Urinary bladder (tissue), 4 donors: ENCODE measurements at places on chromosomes 11 and 22. TPM values are rescaled to one million over a fixed set of nuclear protein-coding genes. Genes with fewer than 3 reads are reported as not detected.

DNA sequence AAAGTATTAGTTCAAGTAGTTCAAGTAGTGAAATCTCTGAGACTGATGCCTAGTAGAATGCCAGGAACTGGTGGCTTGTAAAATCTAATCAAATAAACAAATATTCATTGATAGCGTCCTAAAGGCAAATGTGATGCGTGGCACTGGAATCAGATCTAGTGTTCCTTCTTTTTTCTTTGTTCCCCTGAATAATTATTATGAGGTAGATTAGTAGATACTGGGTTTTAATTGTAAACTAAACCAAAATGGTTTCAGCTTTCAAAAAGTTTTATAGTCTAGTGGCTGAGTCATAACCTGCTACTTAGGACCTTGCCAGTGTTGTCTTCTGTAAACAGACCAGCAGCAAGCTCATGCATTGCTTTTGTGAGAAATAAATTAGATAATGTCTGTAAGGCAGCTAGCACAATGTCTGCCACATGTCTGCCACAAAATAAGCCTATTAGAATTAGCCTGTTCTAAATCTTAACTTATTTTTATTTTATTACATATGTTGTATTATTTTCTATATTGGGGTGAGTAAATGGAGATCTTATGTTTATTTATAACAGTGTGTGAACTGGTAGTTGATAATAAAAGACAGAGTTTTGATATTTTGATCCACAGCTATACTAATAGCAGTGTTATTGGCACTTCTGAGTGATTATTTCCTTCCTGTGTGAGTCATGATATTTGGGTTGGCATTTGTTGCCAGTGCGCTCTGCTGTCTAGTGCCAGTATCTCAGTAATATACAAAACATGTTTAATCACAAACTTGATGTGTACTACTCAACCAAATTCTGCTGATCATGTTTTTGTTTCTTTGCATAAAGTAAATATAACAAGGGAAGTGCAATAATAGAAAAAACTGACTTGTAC is 135.7 kb downstream of the TMEM135 start:
- no peak for DNase-seq

Gene OR5P2
- not detected for polyA plus RNA-seq

DNA sequence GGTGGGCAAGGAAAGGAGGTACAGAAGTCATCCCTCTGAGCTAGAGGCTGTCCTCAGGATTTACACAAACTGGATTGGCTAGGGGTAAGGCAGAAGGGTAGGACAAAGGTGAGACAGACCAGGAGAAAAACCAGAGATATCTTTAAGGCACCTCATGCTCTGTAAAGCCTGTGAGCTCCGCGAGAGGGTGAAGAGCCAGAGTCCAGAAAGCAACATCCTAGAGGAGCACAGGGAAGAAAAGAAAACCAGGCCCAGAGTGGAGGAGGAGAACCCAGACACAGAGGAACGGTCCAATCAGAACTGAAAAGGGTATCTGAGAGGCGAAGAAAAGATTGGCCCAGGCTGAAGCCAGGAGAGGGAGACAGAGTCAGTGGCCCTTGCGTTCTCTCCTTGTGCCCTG is 5.1 kb downstream of the SLC37A4 start:
- no peak for DNase-seq

Gene APBB1
- 68.7 TPM for polyA plus RNA-seq

DNA sequence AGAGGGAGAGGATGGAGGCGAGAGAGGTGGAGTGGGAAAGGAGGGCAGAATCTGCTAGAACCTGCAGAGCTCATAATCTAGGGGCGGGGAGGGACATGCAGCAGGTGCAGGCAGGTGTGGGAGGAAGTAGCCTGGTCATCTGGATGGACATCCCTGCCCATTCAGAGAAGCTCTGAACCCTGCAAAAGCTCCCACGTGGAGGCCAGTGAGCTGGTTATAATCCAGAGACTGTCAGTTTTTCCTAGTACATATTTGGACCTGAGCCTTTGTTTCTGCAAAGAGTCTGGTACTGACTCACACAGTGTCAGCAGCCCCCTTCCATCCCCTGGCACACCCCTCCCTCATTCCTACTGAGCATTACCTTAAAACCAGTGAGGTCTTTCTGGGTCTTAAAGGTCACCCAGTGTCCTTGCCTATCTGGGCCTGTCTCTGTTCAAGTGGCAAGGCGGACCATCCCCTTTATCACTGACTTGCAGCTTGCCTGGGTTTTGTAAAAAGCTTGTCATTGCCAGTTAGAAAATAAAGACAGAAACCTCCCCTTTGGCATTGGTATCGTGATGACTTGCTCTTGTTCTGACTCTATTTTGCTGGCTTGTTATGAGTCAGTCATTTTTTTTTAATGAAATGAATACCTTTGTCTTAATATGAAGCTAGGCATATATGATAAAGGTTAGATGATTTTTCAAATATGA is 26.1 kb downstream of the PTPRJ start:
- DNase-seq = no peak

Gene NLRP14
- polyA plus RNA-seq = 0.01 TPM

DNA sequence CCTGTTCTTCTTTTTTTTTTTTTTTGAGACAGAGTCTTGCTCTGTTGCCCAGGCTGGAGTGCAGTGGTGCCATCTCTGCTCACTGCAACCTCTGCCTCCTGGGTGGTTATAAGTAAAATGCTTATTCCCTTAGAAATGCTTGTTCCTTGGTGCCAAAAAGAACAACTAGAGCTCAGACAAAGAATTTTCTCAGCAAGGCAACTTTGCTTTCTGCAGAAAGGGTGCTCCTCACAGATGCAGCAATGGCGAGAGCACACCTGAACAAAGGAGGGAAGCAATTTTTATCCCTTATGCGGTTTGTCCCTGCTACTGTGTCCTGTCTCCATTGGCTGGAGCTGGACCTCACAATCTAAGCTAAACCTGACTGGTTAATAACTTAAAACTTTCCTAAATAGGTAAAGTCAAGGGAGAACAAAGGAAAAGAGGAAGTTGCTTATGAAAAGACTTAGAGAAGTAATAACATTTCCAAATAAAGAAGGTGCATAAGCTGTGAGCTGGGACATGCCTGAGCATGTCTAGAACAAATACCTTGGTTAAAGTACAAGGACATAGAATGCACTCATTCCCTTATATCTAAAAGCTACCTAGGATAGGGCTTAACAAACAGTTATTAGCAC is 90.0 kb upstream of the PRR5 start:
- DNase-seq = no peak

- no peak for DNase-seq
Measured at GRCh38 chr11:114059984-114060391, 477 bp downstream of the ZBTB16 start.

- no peak for DNase-seq
Measured at GRCh38 chr11:23112987-23113886, 253.0 kb upstream of the CCDC179 start.

GRCh38 chr11:87281496-87281895 is 243.8 kb downstream of the TMEM135 start:
- DNase-seq = peak; percentile 59

DNA sequence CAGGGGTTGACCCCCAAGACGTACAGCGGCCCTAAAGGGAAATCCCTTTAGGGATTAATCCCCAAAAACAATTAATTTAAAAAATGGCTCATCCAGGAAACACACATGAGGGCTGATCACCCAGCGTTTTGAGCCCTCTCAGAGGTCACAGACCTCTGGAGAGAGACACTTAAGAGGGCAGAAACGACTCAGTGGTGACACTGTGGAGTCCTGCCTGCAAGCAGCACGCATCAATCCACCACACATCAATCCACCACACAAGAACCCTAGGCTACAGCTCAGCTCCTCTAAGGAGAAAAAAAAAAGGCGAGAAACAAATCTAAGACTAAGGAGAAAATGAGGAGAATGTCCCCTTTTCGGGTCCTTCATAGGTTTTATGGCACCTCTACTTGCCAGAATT is 12.5 kb upstream of the SELENOH start:
- no peak for DNase-seq

- DNase-seq = no peak
Measured at GRCh38 chr11:26344647-26345046, 12.7 kb downstream of the ANO3 start.

Gene GP1BB
- 2.2 TPM for polyA plus RNA-seq

Gene POU2F3
- polyA plus RNA-seq = 0.44 TPM

GRCh38 chr22:25475257-25476022 is 89.0 kb upstream of the GRK3 start:
- peak; percentile 91 for DNase-seq

DNA sequence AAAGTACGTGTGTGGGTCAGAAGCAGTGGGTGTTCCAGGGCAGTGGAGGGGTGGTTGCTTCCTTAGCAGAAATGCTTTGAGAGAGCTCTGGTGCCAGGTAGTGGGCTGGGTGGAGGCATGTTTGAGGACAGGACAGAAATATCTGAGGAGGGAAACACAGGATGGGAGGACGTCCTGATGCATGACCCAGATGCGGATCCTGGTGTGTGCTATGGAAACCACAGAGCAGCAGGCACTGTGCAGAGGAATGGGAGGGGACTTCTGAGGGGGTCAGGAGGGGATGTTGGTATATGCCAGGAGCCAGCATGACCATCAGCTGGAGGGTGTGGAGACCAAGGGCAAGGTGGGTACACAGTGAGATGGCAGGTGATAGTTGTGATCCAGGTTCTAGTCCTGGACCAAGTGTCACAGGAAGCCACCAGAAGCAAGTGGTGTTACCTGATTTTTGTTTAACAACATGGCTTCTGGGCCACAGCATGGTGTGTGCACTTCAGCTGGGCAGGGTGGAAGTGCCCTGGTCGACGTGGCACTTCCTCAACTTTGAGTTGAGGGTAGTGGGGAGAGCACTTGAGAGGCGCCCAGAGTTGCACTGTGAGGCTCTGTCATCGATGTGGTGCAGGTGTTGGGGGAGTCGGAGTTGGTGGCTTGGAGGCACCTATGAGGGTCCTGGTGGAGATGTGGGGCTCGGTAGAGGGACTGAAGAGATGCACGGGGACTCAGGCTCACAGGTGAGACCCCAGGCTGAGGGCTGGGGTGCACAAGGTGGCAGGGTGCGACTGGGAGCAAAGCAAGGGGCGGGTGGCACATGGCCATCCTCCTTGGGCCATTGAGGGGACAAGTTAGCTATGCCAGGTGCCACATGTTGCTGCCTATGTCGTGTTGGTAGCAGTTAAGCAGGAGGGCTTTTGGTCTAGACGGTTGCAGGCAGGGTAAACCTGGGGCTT is 7.5 kb downstream of the DGCR8 start:
- DNase-seq = no peak

Gene SNX15
- 34.5 TPM for polyA plus RNA-seq

GRCh38 chr22:40482391-40482790 is 112.0 kb downstream of the SGSM3 start:
- no peak for DNase-seq

DNA sequence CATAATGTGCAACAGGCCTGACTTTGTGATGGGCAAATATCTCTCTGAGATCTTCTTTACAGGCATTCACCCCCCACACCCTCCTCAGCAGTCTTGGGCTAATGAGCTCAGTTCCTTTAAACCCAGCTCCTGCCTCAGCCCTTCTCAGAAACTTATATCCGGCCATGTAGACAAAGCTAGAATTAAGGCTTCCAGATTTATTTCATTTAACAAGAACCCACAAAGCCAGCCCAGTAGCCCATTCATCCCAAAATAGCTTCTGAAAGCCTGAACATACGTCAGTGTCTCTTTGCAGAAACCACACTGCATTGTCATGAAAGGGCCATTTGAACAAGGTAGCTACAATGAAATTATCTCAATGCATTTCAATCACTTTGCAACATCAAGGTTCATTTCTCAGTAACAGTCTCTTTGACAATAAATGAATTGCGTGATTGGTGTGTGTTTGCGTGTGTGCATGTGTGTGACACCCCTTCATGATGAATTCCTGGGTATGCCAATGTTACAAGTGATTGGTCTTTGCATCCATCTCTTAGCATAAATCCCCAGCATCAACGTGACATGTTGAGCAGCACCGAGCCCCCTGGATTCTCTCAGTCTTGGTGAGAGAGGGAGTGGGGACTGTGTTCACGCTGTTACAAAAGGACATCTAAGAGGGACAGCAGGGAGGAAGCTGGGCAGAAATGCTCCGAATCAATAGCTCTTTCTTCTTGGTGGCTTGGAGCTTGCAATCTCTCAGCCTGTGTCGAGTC is 299.6 kb downstream of the KIRREL3 start:
- DNase-seq = no peak

GRCh38 chr11:4059424-4059823 is 35.2 kb upstream of the RRM1 start:
- DNase-seq = no peak

GRCh38 chr22:17781319-17782031 is 7.2 kb upstream of the BID start:
- no peak for DNase-seq

- DNase-seq = no peak
Measured at GRCh38 chr11:18853086-18853720, 61.6 kb upstream of the PTPN5 start.

GRCh38 chr11:43403357-43404231 is 44.9 kb downstream of the TTC17 start:
- DNase-seq = no peak

Gene MIAT
- polyA plus RNA-seq = 0.29 TPM

Gene BLID
- polyA plus RNA-seq = not detected

- no peak for DNase-seq
Measured at GRCh38 chr11:114196997-114197703, 99.0 kb upstream of the NNMT start.

GRCh38 chr11:118889797-118890196 is 6.1 kb downstream of the CXCR5 start:
- no peak for DNase-seq

- no peak for DNase-seq
Measured at GRCh38 chr11:944711-945470, 19.2 kb downstream of the AP2A2 start.

DNA sequence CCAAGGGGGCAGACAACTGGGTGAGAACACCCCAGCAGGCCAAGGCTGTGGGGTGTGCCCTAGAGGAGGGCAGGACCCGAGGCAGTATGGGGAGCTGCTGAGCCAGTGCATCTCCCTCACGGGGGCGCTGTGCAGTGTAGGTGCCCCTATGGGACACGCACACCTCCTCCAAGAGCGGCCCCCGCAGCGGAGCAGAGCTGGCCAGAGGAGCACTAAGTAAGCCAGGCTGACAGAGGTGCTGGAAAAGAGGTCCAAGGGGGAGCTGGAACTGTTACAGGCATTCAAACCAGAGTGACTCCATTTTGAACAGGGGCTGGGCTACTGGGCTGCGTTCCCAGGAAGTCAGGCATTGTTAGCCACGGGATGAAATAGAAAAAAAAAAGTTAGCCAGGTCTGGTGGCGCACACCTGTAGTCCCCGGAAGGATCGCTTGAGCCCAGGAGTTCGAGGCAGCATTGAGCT is 41.8 kb downstream of the TST start:
- DNase-seq = no peak

Gene ADORA2A
- polyA plus RNA-seq = 2.6 TPM

DNA sequence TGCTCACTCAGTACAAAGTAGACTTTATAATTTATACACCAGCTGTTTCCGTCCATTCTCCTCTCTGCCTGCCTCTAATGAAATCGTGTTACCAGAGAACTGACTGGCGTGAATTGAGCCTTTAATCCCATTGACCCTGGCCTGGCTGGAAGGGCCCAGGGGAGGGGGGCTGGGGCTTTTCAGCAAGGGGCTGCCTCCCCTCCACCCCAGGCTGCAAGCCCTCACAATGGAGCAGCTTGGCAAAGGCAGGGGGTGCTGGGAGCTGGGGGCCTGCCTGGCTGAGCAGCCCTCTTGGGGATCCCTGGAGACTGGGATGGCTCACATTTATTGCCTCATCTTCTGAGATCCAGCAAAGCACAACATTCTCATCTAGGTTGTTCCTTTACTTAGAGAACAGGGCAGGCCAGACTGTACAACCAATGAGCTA is 25.8 kb upstream of the LMO1 start:
- DNase-seq = no peak

- no peak for DNase-seq
Measured at GRCh38 chr22:48531108-48531507, 1296.6 kb downstream of the BRD1 start.
